Panc1 (cell line): ENCODE measurements at places on chromosomes 6 and 20. TPM values are rescaled to one million over a fixed set of nuclear protein-coding genes. Genes with fewer than 3 reads are reported as not detected.

SEL1L2 gene
- total RNA-seq: not detected

ZBTB12 gene
- total RNA-seq: 9.4 TPM

DOK5 gene
- total RNA-seq: 0.18 TPM

OR2B6 gene
- total RNA-seq: 0.26 TPM

PRL gene
- total RNA-seq: not detected

C6orf47 gene
- 22.4 TPM for total RNA-seq

PROKR2 gene
- total RNA-seq: not detected

FOXQ1 gene
- total RNA-seq: 11.7 TPM

GRCh38 chr20:4894409-4894808, 106.9 kb downstream of the SLC23A2 start:
- no peaks in the 10 kb centered on the region for H3K4me1 ChIP-seq
- H3K4me3 ChIP-seq: no peak overlapping the region
- H3K27ac ChIP-seq: no peak overlapping the region
- no peaks in the 10 kb centered on the region for H3K27me3 ChIP-seq
- no peaks in the 10 kb centered on the region for H3K36me3 ChIP-seq

- H3K27me3 ChIP-seq: no peaks in the 10 kb centered on the region
- peak overlapping the region; percentile 68 for H3K4me3 ChIP-seq
- H3K36me3 ChIP-seq: no peaks in the 10 kb centered on the region
- DNase-seq: no peak
- peaks cover 38% of the 10 kb centered on the region for H3K4me1 ChIP-seq
- peak overlapping the region; percentile 89 for H3K27ac ChIP-seq
These were observed 42.3 kb upstream of the NAA20 start for GRCh38 chr20:19974630-19975435.

DNA sequence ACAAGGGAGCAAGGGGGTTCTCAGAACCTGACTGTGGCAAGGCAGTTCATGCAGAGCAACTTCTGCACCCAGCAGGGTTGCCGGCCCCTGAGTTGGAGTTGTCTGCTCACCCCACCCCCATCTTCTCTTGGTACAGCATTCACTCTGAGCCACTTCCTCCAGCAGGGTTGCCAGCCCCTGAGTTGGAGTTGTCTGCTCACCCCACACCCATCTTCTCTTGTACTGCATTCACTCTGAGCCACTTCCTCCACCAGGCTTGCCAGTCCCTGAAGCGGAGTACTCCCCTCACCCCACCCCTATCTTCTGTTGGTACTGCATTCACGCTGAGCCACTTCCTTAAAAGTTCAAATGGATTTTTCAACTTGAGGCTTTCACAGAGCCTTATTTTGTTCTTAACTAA, 79.7 kb upstream of the SYNDIG1 start:
- H3K27me3 ChIP-seq: peaks cover 5% of the 10 kb centered on the region; the same call in 1 of the 2 replicates
- DNase-seq: no peak
- H3K4me1 ChIP-seq: no peaks in the 10 kb centered on the region
- H3K36me3 ChIP-seq: no peaks in the 10 kb centered on the region
- H3K27ac ChIP-seq: no peak overlapping the region

- H3K27me3 ChIP-seq: no peaks in the 10 kb centered on the region
- H3K4me3 ChIP-seq: peak within 1 kb of the TSS; percentile 69
- DNase-seq: no peak
- H3K27ac ChIP-seq: peak within 1 kb of the TSS; percentile 90
These were observed at the start of gene FBXO9 for GRCh38 chr6:53065266-53066076. TSS of gene FBXO9 (plus strand) at chr6:53065404. CDS start at chr6:53065790, 386 bp downstream.

DNA sequence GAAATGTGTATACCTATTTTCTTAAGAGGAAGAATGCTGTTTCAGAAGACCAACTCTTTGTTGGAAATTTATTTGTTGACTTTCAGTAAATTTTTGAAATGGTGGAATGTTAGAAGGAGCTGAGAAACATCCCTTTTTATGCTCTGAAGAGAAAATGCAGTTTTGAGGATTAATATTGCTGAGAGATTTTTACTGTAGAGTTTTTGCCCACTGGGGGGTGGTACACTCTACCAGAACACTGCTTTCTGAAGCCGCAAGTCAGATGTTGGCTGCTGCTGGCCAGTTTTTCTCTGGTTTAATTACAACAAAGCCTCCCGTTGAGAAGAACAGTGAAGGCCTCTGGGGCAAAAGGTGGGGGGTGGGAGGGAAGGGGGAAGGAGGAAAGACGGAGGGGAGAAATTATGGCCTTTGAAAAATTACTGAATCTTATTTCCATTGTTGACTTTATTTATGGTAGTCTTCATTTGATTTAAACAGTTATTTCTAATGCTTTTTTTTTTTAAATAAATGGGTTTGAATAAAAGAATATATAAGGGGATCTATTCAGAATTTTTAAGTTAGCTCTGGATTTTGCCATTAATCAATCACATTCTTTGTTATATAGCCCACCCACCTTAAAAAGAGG, 3.0 kb downstream of the FLRT3 start:
- no peak overlapping the region for H3K27ac ChIP-seq
- no peak overlapping the region for H3K4me3 ChIP-seq
- H3K4me1 ChIP-seq: no peaks in the 10 kb centered on the region

GRCh38 chr20:34797012-34797995, 28.1 kb downstream of the NCOA6 start:
- H3K4me3 ChIP-seq: no peak overlapping the region
- no peaks in the 10 kb centered on the region for H3K36me3 ChIP-seq
- no peak overlapping the region for H3K27ac ChIP-seq
- no peaks in the 10 kb centered on the region for H3K27me3 ChIP-seq
- no peaks in the 10 kb centered on the region for H3K4me1 ChIP-seq
- DNase-seq: no peak

- no peaks in the 10 kb centered on the region for H3K36me3 ChIP-seq
- no peaks in the 10 kb centered on the region for H3K27me3 ChIP-seq
- H3K4me1 ChIP-seq: no peaks in the 10 kb centered on the region
- DNase-seq: no peak
- H3K27ac ChIP-seq: no peak overlapping the region
- no peak overlapping the region for H3K4me3 ChIP-seq
These were observed 147.3 kb upstream of the SSTR4 start for GRCh38 chr20:22887796-22888195.

DNA sequence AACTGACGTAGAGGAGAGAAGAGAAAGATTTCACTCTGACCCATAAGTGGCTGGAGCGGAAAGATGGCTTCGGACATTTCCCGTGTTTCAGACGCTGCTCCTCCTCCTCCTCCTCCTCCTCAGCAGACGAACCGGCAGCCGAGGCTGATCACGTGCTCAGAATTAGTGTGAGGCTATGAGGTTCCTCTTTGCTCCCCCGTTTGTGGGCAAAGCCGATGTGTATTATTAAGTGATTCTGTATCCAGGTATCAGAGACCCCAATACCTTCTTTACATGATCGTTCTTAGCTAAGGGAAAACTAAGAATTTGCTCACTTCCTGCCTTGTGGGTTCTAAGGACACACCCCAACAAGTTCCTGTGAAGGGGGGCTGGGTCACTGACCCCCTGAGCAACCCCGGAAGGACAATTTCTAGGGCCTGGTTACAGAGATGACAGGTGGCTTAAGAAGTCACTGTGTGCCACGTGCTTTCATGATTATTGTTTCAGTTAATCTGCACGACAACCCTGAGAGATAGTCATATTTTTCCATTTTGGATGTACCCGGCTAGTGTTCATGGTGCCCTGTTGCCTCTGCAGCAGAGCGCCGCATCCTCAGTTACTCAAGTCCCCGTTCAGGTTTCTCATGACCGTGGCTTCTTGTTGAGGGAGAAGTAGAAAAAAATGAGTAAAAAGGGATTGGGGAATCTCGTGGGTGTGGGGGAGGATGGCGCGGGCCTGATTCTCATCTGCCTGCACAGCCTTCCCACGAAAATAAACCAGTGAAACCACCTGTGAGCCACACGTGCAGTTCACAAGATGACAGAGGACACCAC, 671.8 kb downstream of the QKI start:
- H3K4me3 ChIP-seq: no peak overlapping the region
- no peaks in the 10 kb centered on the region for H3K36me3 ChIP-seq
- H3K27me3 ChIP-seq: no peaks in the 10 kb centered on the region
- no peak for DNase-seq
- no peak overlapping the region for H3K27ac ChIP-seq
- H3K4me1 ChIP-seq: no peaks in the 10 kb centered on the region

- DNase-seq: no peak
- H3K36me3 ChIP-seq: no peaks in the 10 kb centered on the region; the same call in 1 of the 2 replicates
- H3K27ac ChIP-seq: no peak overlapping the region; the same call in 1 of the 2 replicates
These were observed 1.7 kb downstream of the SNX21 start for GRCh38 chr20:45835329-45835765.
